ENCODE measurements at places on chromosomes 13 and 19.

DNA sequence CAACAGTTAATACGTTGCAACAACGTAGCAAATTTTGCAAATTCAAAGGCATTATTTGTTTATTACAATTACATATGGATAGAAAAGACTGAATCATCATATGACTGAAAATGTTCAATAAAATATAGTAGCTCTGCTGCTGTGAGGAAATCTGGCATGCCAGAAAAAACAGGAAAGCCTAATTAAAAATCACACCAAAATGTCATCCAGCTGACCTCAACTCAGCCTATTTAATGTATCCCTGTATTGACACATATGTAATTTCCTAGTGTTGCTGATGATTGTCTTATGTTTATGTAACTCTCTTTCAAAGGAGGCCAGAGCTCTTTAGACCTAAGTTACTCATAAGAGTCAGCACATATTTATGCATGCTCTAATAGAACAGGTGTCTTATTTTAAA, 495.0 kb downstream of the PCDH17 start:
- DNase-seq = no peak

GRCh38 chr19:4957981-4958380, 10.9 kb upstream of the KDM4B start:
- no peak for DNase-seq

DNA sequence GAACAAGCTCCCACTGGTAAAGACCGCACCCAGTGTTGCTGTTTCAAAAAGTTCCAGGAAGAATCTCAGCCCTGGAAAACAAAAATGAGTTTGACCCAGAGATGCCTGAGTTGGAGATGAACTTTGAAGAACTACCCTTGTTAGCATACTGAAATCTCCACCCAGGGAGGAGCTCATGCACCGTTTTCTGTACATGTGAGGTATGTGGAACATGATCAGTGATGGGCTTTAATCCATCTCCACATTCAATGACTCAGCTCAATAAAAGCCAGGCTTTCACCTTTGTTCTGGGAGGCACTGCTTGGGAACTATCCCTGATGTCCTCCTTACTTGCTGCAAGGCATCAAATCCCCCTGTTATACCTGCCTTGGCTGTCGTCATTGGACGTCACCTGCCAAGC, 279.9 kb downstream of the UQCRFS1 start:
- DNase-seq = no peak

DNA sequence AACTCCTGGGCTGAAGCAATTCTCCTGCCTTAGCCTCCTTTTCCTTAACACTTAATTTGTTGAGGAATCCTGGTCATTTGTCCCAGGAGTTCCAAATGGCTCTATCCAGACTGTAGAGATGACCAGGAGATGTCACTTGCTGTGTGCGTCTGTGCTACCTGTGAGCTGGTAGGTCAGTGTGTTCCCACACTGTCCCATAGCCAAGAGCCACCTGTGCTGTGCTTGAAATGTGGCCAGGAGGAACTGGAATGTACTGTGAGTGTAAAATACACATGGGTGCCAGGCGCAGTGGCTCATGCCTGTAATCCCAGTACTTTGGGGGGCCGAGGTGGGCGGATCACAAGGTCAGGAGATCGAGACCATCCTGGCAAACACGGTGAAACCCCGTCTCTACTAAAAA, 29.4 kb upstream of the KDM4B start:
- no peak for DNase-seq

- DNase-seq = no peak
Measured at GRCh38 chr13:109809216-109809932, 23.0 kb upstream of the IRS2 start.

DNA sequence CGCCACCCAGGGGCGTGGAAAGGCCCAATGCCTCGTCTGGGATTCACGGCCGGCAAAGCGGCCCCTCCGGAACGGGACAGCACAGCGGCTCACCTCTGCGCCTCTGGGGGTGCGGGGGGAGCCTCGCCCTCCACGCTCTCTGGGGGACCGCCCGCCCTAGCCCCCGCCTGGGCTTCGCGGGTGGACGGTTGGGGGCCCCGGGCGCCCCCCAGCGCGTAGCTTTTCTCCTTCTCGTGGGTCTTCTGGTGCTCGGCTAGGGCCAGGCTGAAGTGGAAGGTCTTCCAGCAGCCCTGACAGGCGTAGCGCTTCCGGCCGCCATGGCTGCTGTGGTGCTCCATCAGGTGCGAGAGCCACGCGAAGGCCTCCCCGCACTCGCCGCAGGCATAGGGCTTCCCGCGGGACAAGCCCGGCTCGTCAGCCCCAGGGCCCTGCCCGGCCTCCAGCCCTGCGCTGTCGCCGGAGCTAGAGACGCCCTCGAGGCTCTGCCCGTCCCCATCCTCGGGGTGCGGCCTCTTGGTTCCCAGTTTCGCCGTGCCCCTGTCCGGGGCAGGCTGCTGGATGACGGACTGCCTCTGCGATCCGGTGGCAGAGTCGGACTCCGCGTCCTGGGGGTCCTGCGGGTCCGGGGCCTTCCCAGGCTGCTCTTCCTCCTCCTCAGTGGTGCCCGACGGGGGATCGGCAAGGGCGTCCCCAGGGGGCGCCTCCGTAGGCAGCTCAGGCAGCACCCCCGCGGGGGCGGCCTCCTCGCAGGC, 13.3 kb downstream of the ZSCAN18 start:
- no peak for DNase-seq

DNA sequence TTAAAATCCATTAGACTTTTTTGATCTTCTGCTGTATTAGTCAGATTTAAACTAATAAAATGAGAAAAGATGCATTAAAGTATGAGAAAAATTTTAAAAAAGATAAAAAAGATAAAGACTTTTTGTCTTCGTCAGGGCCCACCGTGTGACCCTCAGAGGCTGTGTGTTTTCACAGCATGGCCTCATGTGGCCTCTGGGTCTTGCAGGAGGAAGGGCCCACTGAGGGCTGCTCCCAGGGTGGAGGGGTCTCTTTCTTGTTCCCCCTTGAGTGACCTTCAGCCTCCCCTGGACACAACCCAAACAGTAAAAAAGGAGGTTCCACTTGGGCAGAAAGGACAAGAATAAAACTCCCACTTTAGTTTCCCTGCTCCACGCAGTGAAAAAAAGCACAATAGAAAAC, 57.1 kb upstream of the RANBP3 start:
- DNase-seq = no peak

DNA sequence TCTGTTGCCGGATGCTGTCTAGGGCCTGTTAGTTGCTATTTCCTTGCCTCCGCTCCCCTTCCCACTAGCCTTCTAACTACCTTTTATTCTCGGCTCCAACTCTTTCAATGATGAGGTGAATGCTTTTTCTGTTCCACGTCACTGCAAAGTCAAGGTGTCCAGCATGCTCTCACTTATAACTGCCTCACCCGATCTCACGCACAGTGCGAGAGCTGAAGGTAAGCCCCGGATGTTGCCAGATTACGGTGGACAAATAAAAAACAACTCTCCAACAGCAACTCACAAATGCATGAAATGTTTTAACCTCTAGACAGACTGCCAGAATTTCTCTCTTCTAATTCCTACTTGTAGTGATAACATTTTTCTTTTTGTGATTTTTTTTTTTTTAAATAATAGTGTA, 169.9 kb downstream of the STK24 start:
- no peak for DNase-seq

DNA sequence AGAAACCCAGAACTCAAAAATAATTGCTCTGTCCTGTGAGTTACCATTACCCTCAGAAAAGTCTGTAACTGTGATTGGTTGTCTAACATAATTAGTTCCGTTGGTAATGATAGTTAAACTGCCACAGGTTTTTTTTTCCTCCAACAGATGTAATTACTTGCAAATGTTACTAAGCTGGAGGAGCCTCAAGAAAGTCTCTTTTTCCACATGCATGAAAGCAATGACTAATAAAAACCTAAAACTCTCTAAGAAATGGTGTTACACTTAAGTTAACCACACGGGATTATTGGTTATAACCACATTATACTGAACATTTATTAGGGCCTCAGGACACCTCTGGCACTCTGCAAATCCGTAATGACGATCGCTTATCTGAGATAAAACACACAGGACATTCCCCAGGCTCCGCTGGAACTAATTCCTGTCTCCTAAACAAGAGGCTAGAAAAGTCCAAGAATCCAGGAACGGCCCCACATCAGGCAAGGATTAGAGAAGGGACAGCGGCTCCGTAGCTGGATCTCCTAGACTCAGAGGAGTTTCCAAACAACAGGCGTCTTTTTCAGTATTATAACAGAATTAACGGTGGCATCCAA, 753 bp downstream of the ZNF235 start:
- peak; percentile 7 for DNase-seq

DNA sequence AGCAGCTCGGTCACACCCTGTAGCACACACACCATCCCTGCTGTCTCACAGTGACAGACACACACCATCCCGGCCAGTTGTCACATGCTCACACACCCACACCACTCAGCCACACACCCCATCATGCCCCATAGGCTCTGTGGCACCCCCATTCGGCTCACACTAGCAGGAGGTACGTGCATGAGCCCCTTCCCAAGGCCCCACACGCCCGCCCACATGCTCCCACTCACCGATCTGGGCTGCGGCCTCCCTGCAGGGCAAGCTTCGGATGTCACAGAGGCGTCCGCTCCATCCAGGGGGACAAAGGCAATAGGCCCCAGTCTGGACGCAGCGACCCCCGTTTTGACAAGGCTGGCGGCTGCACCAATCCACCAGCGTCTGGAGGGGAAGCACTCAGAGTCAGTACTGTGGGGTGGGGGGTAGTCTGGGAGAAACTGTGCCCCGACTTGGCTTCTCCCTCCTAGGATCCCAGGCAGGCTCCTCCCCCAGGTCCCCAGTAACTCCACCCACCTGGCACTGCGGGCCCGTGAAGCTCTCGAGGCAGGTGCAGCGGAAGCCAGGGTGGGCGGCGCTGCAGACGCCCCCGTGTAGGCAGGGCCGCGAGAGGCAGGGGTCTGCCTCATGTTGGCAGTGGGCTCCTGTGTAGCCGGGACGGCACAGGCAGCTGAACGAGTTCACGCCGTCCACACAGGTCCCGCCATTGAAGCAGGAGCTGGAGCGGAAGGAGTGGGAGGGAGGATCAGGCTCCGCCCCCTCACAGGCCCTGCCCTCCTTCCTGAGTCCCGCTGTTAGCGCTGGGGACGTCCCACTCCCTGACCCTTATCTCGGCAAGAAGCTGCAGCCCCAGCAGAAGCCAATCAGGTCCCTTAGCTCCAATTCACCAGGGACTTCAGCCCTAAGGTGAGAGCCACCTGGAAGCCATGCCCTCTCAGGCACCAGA, 20.1 kb downstream of the NOTCH3 start:
- DNase-seq = no peak

DNA sequence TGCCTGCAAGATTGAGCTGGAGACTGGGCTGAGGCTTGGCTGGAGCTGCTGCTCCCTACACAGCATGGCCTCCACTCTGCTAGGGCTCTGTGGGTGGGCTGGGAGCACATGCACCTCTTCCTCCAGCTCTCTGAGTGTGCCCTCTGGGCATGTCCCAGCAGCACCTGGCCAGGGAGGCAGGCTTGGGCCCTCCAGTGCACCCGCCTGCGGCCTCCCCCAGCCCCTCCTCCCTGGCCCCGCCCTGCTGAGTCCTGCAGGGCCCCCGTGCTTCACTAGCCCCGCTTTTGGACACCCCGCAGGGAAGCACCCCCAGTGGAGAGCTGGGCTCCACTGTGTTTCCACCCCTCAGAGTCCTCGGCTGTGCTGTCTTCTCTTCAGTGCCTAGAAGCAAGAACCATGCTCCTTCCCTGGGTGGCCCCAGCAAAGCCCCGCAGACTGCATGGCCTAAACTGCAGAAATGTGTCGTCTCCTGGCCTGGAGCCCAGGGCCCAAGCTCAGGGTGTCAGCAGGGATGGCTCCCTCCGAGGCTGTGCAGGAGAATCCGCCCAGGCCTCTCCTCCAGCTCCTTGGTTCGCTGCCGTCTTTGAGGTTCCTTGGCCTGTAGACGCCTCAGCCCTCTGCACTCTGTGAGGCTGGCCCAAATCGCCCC, 5.0 kb upstream of the TEX29 start:
- no peak for DNase-seq

GRCh38 chr19:54464044-54464629, 559 bp upstream of the LENG9 start:
- DNase-seq = peak; percentile 94

GRCh38 chr13:77184455-77184854, 142.4 kb downstream of the MYCBP2 start:
- DNase-seq = no peak

DNA sequence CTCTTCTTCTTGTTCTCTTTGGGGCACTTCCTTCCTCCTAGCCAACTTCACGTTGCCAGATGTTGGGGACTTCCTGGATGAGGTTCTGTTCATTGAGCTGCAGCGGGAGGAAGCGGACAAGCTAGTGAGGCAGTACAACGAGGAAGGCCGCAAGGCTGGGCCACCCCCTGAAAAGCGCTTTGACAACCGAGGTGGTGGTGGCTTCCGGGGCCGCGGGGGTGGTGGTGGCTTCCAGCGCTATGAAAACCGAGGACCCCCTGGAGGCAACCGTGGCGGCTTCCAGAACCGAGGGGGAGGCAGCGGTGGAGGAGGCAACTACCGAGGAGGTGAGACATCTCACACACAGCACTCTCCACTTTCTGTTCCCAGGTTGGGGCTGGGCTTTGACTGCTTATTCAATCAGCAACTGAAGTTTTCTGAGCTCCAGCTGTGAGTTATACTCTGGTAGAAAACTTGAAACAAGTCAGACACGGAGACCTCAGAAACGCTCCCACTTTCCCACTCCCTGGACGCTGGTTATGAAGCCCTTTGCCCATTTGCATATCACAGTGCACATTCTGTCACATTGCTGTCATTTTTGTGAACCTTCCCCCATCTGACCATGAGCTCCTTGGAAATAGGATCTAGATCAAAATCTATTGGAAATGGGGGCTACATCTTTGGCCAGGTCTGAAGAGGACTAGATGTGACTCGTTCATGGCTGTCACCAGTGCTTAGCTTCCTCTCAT, 7.2 kb upstream of the CCDC97 start:
- no peak for DNase-seq

DNA sequence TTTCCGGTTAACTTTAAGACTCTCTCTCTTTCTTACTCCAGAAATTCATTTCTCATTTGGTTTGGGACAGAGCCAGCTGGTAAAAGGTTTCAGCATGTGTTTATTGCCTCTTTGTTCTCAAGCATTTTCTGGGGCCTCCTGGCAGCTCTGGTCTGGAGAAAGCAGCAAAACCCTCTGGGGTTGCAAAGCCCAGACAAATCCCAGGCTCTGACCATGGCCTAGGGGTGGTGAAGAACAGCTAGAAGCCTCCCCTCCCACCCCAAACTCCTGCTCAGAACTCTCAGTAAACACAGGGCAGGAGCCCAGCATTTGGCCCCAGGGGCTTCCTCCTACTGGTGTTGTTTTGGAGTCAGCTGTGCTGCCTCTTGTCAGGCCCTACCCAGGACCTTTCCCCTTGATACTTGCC, 124.2 kb upstream of the SERP2 start:
- DNase-seq = no peak
